ENCODE measurements at places on chromosomes 5 and 9. TPM values are rescaled to one million over a fixed set of nuclear protein-coding genes. Genes with fewer than 3 reads are reported as not detected.

DNA sequence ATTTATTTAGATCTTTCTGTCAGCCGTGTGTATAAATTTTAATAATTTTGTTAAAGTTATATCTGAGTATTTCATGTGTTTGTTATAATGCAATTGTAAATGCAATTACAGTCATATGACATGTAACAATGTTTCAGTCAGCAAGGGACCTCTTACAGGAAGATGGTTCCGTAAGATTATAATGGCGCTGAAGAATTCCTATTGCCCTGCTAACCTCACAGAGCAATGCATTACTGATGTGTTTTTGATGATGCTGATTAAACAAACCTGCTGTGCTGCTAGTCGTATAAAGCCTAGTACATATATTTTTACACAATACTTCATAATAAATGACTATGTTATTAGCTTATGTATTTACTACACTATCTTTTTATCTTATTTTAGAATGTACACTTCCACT, 1166.4 kb downstream of the CDH12 start:
- no peak for DNase-seq

The FUT7 gene
- polyA plus RNA-seq, result 28.7 TPM

DNA sequence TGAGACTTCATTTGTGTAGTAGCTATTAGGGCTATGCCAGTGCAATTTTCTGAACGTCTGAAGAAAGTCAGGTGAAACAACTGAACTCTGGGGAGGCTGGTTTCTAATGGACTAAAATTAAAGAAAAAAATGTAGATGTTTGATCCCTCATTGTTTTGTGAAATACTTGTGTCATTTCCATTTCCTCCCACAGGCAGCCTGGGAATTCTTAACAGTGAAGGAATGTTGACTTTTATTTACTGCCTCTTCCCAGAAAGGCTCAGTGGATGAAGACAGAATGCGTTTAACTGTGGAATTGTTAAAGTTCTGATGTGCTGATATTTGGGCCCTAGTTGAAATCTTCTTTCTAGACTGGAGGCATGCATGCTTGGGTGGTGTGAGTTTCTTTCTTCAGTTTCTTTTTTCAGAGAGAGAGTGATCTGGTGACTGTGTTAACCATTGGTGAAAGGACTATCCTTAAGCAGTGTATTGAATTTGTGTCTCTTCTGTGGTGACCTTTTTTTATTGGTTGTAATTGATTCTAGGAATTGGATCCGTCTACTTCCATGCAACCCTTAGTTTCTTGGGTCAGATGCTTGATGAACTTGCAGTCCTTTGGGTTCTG, 15.5 kb downstream of the ACER2 start:
- no peak for DNase-seq

- DNase-seq, result no peak
These were observed 19.1 kb downstream of the PTGS1 start for GRCh38 chr9:122389799-122390481.

DNA sequence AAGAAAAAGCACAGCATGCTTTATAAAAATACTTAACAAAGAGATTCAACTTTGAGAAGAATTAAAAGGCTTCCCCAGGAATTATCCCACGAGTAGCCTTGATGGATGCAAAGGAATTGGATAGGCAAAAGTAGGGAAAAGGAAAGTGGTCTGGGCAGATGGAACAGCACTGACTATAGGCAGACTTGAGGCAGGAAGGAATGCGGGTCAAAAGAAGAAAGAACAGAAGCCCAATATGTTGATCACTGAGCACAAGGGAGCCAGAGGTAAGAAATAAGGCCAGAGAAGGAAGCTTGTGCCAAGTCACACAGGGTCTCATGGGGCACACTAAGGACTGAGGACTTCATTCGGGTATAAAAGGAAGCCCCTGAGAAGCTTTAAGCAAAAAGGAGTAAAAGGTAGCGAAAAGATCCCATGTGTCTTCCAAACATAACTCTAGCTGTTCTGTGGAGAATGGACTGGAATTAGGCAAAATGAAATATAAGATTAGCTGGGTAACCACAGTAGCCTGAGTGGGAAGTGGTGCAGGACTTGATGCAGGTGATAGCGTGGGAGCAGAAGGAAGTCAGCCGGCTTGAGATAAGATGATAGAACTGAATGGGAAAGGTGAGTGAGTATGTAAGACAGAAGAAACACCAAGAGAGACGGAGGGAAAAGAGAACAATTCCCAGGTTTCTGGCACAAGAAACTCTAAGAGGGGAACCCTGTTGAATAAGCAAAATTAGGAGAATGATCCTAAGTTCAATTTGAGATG, 106.6 kb downstream of the DENND1A start:
- DNase-seq, result no peak

GRCh38 chr5:142183561-142183960, 75.0 kb downstream of the NDFIP1 start:
- DNase-seq, result no peak

GRCh38 chr5:100790951-100791350, 112.1 kb downstream of the ST8SIA4 start:
- DNase-seq, result no peak

- no peak for DNase-seq
These were observed 5.6 kb upstream of the OMD start for GRCh38 chr9:92429836-92430235.

DNA sequence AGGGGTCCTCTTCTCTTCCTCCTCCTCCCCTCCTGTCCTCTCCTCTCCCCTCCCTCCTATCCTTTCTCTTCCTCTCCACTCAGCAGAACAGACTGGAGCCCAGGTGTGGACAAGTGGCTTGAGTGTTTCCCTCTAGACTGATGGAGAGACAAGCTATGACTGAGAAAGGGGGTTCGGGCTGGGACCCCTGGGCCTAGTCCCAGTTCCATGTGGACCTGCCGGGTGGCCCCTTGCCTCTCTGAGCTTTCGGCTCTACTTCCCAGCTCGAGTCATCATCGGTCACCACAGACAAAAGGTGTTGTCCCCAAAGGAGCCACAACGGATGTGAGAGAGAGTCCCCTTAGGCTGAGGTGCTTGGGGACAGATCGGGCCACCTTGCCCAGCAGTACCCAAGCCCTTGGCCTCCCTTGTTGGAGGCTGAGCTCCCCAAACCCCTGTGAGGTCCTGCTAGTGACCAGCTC, 3.4 kb upstream of the RXRA start:
- DNase-seq, result no peak

The CCL19 gene
- polyA plus RNA-seq, result not detected

GRCh38 chr9:99693888-99694287, 127.8 kb upstream of the NR4A3 start:
- no peak for DNase-seq

The NMUR2 gene
- not detected for polyA plus RNA-seq

GRCh38 chr5:131196331-131196730, 25.6 kb downstream of the LYRM7 start:
- no peak for DNase-seq

DNA sequence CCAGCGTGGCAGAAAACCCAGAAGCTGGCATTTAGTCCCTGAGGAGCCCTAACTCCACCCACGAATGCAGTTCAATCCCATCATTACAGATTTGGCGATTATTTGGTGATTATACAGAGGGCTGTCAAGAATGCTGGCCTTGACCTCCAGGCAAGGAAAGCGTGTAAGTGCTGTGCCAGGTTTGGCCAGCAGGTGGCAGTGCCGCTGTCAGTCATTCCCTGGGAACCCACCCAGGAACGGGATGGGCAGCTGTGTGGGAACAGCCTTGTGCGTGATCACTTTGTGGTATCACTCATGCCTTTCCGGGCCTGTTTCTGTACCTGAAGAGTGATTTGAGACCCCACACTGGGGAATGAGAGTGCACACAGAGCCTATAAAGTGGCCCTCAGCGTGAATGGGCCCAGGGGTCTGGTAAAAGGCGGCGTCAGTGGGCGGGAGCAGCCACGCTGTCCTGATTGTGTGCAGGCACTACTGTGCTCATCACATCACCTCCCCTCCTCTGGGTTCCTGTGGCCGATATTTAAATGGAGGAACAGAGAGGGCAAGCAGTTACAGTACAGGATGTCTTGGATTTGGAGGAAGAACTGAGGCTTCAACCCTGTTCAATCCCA, 215.6 kb downstream of the ROR2 start:
- DNase-seq, result peak; percentile 53

DNA sequence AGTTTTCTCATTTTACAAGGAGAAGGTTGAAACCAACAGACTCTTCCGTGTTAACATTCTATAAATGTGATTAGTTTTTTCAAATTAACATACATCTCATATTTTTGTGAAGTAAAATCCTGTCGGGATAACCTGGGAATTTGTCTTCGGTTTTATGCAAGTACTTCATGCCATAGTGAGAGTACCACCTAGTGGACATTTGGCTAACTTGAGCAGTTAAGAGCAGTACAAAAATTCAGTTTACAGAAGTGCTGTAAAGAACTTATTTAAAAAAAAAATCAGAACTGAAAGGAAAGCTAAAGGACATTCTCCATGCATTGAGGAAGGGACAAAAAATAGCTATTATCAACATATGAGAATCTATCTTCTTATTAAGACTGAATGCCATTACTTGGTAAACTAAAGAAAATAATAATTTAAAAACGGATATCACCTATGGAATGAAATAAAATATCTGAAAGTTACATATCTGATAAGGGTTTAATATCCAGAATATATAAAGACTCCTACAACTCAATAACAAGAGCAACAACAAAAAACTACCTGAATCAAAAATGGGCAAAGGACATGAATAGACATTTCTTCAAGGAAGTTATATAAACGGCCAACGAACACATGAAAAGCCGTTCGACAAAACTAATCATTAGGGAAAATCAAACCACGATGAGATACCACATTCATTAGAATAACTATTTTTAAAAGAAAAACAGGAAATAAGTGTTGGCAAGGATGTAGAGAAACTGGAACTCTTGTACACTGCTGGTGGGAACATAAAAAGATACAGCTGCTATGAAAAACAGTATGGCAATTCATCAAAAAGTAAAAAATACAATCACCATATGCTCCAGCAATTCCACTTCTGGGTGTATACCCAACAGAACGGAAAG, 117.0 kb upstream of the GNA14 start:
- DNase-seq, result no peak

- no peak for DNase-seq
These were observed 297.3 kb upstream of the RIOK2 start for GRCh38 chr5:97480313-97480712.

DNA sequence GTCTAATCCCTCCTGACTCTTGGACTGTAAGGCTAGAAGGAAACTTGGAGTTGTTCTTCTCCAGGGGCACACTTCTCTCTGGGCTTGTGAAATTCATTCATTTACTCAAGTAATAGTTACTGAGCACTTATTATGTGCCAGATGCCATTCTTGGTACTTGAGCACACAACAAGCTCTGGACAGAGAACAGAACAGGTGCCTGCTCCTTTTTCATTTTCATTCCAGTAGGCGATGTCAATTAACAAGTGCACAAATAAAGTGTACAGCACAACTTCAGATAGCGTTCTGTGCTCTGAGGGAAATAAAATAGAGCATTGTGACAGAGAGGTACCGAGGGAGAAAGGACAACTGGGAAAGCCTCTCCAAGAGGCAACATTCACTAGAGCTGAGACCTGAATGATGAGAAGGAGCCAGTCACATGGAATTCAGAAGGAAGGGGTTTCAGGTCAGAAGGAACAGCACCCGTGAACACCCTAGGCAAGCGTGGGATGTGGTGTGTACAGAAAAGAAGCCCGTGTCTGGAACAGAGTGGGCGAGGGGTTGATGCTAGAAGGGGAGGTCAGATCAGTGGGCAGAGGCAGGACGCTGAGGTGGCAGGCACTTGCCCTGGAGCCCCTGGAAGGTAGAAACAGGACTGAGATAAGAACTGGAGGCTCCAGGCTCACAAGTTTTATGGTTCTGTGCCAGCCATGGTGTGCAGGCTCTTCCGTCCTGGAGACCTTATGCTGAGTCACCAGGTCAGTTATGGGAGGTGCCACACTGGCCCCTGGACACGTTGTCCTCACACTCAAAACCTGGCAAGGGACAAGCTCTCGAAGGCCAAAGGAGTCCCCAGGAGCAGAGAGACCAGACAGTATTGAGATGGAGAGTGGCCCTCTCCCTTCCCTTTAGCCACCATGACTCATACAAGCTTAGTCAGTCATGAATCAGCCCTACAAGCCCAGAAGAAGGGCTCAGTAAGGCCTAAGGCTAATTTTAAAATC, 7.2 kb upstream of the ABLIM3 start:
- no peak for DNase-seq

- DNase-seq, result no peak
These were observed 111.6 kb downstream of the COL5A1 start for GRCh38 chr9:134753191-134753590.

GRCh38 chr5:133846478-133847226, 121.8 kb downstream of the C5orf15 start:
- no peak for DNase-seq

- no peak for DNase-seq
These were observed 719.4 kb downstream of the SEMA5A start for GRCh38 chr5:8826508-8826907.

- DNase-seq, result no peak
These were observed 29.7 kb upstream of the SMIM32 start for GRCh38 chr5:136222580-136223235.

The LMX1B gene
- not detected for polyA plus RNA-seq

DNA sequence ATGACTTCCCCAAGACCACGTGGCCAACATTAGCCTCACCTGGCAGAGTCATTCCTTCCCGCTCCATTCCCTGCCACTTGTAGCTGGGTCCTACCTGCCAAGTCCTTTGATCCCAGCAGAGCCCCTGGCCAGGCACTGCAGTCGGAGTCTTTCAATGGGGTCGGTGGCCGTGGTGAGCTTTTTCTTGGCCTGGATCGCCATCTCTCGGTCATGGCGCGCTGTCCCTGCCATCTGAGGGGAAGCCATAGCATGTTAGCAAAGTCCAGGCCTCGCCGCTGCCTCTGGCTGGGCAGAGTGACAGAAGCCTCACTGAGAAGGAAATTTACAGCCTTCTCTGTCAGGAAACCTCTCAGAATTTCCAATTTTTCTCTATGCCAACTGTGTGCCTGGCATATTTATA, 17.5 kb downstream of the CAPSL start:
- DNase-seq, result no peak

- DNase-seq, result no peak
These were observed 1819.8 kb downstream of the MAT2B start for GRCh38 chr5:165325221-165325620.

The PNPLA7 gene
- 0.79 TPM for polyA plus RNA-seq

DNA sequence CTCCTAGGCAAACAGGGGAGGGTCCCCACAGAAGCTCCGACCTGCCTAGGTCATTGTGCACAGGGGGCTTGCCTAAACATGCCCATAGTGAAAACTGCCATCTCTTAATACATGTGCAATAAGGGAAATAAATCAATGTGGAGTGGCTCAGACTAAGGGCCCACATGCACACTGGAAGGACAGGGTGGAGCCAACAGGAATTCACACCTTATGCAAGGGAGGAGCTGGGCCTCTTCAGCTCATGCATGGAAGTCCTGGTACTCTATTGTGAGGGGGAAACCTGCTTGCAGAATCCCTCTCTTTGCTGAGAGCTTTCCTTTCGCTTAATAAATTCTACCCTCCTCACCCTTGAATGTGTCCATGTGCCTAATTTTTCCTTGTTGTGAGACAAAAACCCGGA, 815.8 kb downstream of the EFNA5 start:
- no peak for DNase-seq

GRCh38 chr9:37919246-37919955, 15.5 kb upstream of the SLC25A51 start:
- DNase-seq, result no peak

DNA sequence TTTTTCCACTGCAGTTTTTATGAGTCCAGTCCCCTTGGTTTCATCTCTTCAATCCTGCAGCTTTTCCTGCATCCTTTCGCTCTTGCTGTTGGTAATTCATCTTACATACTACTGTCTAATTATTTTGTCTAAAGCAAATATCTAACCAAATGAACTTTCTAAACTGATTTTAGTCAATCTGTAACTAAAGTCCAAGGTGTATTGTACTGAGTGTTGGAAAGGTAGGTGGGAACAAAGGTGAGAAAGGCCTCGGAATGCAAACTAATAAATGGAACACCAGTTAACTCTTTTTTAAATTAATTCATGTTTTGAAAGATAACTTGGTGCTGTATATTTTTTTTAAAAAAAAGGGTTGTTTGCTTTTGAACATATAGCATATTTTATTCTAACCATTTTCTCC, 152.7 kb upstream of the CYLC2 start:
- DNase-seq, result no peak
